ENCODE measurements at places on chromosomes 3 and 15.

DNA sequence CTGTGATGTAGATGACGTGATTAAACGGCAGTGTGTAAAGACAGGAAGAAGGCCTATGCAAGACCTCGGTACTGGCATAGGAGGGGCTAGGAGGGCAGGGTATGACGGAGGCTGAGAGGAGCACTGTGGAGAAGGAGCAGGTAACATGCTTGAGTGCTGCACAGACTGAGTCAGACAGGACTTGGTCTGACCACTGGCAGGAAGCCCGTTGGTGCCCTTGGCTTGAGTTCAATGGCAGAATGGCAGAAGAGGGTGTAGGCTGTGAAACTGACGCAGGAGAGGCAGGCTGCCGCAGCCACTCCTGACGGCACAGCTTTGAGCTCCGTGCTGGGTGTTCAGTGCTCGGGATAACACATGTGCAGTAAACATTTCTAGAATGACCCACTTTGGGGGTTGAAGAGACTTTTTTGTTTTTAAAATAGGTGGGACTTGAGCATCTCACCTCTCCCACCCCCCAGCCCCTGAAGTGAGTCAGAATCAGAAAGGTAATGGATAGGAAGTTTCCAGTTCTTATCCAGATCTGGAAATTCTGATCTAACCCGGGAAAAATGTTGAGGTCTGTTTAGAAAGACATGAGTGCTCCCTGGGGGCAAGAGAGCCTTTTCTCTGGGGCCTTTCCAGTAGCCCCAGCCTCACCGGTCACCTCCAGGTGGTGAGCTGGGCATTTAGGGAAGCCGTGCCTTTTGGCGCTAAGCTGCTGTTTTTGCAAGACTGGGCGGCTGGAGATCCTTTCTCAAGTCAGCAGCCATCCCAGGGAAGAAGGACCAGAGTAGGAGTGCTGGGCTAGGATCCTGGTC lies 126.4 kb downstream of the RPLP1 start:
- peak; percentile 85 for DNase-seq

GRCh38 chr15:95903352-95903751 lies 427.1 kb upstream of the NR2F2 start:
- no peak for DNase-seq

DNA sequence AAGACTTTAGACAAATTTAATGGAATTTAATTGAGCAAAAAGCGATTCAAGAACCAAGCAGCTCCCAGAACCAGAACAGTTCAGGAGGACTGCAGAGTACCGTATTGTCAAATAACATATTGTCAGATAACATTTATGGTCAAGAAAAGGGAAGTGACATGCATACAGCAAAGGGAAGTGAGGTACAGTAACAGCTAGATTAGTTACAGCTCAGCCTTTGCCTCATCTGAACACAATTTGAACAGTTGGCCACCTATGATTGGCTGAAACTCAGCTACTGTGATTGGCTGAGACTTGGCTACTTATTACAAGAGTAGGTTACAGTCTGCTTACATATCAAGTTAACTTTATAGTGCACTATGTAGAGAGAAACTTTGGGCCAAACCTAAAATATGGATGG lies 21.9 kb downstream of the ZFAND6 start:
- no peak for DNase-seq

DNA sequence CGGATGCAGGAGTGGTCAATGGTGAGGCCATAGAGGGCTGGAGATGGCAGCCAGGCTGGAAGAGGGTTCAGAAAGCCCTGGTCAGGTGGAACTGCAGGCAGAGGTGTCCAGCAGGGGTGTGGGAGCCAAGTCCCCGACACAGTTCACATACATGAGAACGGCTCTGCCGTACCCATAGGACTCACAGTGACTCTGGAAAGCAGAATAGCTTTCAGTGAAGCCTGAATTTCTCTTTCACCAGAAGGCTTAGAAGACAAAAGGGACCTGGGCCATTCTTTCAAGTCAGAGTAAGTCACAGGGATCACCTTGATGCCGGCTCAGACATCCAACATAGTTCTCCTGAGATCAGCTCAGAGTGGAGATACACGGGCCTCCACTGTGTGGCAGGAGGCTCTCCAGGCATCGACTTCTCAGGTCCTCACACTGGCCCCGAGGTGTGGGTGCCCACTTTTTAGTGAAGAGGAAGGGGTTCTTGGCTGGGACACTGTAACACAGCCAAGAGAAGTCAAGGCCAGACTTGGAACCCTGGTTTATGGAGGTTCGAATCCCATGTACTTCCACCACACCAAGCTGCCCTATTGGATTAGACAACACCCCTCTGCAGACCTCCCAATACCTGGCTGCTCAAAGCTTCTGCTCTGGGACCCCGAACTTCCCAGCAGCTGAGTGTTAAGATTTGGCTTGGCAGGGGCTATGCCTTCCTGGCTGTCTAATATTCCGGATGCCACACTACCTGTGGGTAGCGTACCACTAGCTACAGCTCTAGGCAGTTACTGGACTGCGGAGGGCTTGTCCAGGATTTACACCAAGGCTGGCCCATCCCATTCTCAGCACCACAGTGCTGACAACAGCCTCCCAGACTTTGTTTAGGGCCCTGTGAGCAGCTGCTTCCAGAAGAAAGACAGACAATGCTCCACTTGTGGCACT lies 40.4 kb upstream of the RAB6B start:
- no peak for DNase-seq

DNA sequence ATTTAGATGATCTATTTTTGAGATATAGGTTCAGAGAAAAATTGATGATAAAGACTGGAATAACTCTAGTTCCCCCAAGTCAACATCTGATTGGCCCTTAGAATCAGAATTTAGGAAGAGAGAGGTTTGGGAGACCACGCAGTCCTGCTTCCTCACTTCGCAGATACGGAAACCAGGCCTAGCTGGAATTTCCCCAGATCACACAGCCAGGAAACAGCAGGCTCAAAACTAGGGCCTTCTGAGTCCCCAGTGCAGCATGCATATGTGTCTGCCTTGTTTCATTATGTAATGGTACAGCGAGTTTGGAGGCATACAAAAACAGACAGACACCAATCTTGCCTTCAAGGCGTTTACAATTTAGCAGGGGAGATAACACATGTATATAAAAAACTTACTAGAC lies 177.1 kb upstream of the ICE2 start:
- DNase-seq = no peak

DNA sequence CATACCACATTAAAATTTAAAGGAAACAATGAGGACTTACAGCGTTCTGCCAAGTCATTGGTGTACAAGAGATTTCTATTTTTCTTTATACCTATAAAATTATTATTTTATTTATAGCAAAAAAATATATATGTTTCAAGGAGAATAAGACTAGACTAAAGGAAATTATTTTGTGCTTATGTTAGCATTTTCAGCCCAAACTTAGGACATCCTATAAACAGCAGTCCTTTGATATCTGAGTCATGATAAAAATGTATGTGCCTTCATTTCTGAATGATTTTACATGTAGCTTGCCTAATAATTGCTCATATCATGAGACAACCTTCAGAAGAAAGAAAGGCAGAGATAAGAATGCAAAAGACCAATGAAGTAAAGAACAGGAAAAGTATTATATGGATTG lies 16.7 kb upstream of the CPA3 start:
- no peak for DNase-seq

- no peak for DNase-seq
Observed at GRCh38 chr3:99803297-99803696, 14.4 kb upstream of the CMSS1 start.

DNA sequence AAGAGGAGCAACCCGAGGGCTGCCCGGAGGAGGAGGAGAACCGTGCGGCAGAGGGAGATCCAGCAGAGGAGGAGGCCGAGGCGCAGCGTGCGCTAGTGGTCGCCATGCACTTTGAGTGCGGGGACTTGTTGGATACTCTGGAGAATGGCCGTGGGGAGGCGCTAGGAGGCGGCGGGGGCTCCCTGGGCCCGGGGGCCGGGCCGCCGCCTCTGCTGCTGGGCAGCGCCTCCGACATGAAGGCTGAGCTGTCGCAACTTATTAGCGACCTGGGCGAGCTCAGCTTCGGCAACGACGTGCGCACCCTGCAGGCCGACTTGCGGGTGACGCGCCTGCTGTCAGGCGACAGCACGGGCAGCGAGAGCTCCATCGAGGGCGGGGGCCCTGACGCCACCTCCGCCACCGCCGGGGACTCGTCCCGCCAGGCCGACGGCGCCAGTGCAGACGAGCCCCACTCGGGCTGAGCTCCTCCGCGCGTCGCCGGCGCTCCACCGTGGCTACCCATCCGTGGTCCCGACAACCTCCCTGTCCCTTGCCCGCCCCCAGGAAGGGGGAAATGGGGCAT lies 2.0 kb downstream of the FAM43A start:
- DNase-seq = peak; percentile 47

DNA sequence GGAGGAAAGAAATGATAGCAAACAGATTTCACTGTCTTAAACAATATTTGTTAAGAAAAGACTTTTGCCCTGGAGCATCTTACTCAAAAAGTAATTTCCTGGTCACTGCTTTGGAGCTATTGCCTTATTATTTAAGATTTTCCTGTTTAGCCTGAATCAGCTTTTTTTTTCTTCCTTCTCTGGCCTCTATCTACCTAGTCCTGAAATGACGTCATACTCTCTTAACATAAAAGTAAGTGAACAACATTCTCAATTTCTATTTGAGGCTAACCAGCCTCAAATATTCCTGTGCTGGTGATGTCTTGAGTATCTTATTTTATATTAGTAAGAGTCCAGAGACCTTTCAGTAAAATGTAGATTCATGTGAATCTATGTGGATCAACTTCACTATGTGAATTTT lies 221.9 kb upstream of the ALCAM start:
- DNase-seq = no peak

GRCh38 chr15:87826119-87826747 lies 430.3 kb downstream of the NTRK3 start:
- no peak for DNase-seq

DNA sequence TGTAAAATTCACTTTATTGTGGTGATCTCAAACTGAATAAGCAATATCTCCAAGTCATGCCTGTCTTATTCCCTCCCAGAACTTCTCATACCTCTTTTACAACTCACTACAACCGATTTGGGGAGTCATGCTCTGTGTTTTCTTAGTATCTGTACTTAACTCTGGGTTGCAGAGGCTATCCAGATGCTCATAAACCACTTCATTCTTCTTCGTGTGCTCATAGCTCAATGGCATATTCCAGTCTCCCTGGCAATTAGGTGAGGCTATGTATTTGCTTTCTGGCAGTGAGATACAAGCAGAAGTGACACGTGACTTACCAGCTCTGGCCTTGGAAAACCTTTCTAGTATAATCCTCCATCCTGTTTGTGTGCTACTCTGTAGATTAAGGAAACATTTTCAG lies 360.9 kb downstream of the ZNF385D start:
- no peak for DNase-seq

DNA sequence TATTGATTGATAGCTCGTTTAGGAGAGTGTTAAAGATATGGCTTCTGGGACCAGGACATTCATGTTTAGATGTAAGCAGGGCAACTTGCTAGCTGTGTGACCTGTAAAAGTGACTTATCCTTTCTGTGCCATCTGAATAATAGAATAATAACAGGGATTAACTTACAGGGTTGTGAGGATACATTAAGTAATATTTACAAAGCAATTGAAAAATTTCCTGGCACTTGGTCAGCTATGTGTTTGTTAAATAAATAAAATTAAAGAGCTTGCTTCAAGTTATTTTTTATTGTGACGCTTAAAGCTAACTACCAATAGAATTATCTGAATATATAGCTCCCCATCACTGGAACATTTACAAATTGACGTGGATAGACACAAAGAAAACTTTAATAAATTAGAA lies 287.9 kb upstream of the CDIN1 start:
- no peak for DNase-seq

DNA sequence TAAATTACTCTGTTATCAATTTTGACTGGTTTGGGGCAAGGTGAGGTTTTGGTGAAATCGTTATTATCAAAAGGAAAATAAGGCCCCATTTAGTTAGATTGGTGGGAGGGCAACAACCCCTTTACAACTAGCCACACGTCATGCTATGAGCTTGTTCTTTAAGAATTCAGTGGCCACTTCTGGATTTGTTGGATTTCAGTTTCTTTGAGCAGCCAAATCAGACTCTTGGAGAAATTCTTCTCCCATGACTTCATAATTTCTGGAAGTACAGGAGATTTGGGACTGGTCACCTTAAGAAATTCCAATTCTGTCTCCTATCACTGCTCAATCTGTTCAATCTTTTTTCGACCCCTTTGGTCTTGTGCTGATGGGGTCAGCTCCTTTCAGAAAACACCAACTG lies 14.8 kb upstream of the WNT5A start:
- no peak for DNase-seq

- no peak for DNase-seq
Observed at GRCh38 chr3:40690749-40691451, 166.1 kb downstream of the ZNF621 start.

DNA sequence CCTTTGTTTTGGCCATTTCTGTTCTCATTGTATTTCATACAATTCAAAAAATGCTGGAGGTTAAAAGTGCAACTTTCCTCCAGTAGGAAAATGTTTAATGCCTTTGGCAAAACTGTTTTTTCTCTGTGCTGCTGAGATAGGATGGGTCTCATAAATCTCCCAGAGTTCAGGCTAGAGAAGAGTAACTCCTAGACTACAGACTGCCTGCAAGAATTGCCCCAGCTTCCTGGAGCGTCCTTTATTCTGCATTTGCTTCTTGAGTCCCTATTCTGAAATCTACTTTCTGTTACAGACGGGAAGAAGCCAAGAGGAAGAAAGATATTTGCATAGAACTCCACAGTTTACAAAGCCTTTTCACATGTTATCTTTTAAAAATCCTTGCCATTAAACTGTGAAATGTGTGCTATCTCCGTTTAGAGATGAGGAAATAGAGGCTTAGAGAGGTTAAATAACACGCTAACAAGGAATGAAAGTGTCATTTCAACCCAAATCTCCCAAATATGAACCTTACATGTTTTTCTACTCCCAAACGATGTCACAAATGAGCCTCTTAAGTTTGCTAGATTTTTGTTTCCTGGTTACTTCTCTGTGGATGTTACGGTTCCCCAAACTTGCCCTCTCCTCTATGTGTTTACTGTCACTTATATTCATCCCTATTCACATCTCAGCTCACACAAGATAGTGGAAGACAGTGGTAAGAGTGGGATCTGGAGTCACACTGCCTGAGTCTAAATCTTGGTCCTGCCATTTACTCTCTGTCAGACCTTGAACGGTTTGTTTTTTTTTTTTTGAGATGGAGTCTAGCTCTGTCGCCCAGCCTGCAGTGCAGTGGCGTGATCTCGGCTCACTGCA lies 17.4 kb downstream of the NANOGP8 start:
- no peak for DNase-seq

DNA sequence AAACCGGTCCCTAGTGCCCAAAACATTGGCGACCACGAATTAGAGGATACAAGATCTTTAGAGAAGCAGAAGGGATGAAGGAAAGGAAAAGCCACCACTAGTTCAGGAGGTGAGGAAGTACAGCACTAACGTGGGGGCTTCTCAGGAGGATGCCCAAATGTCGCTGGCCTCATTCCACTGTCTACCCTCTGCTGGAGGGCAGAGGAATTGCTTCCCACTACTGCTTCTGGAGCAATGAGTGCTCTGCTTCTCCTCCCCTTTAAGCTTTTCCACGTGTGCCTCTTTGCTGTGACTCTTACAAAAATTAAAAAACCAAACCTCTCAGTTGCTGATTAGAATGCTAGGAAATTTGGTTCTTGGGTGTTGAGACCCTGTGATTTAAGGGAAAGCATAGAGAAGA lies 281.3 kb downstream of the CLSTN2 start:
- no peak for DNase-seq

GRCh38 chr3:193507566-193507965 lies 47.1 kb downstream of the ATP13A4 start:
- no peak for DNase-seq

Data from NCI-H460 (cell line).